ENCODE measurements at places on chromosomes 5 and 9.

DNA sequence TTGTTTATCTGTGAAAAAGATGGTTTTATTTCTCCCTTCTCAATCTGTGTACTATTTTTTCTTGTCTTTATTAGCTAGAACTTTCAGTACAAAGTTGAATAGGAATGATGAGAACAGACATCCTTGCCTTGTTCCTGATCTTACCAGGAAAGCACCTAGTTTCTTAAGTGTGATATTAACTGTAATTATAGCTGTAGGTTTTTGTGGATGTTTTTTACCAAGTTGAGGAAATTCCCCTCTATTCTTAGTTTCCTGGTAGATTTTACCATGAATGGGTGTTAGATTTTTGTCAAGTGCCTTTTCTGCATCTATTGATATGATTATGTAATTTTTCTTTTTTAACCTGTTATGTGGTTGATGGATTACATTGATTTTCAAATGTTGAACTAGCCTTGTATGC is 68.7 kb downstream of the KCNN2 start:
- DNase-seq, result no peak

DNA sequence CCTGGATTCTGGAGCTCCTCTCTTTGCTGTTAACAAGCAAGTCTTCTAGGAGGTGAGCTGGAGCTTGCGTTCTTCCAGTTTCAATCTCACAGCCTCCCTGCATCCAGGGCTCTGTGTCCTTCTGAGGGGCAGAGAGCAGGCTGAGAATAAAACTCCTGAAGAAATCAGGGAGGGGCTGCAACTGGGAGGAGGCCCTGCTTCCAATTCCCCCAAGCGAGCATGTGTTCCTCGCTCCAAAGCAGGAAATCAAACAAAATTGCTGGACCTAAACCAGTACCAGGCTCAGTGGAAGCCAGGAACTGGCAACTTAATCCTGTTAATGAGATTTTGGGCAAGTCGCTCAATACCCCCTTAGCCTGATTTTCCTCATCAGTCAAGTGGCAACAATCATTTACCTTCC is 181.8 kb downstream of the ASTN2 start:
- no peak for DNase-seq

GRCh38 chr5:87132696-87133095 is 135.0 kb upstream of the RASA1 start:
- DNase-seq, result no peak

- peak; percentile 30 for DNase-seq
Observed at GRCh38 chr5:141850244-141850768, 27.9 kb downstream of the PCDH1 start.

DNA sequence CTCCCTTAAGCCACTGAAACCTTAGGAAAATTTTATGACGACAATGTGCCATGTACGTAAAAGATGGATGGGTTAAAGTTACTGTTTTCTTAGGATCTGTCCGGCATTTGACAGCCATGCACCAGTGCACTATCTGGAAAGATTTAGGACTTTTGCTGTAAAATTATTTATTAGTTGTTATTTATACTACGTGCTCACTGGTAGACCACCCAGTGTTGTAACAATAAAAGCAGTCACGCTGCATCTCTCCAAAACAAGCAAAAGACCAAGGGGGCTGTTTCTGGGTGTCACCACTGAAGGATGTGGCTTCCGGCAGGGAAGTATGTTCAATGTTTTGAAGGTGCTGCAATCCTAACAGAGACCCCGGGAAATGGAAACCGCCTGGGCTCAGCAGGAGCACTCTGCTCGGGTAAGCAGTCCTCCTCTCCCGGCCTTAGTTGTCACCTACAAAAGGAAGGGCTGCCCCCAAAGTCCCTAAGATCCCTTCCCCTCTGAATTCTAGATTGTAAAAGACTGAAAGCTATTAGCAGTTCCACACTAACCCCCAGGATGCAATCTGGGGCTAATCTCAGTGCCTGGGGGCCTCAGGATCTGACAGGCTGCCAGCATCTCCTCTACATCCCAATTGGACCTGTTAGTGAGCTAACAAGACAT is 38.6 kb downstream of the SAXO1 start:
- DNase-seq, result no peak

DNA sequence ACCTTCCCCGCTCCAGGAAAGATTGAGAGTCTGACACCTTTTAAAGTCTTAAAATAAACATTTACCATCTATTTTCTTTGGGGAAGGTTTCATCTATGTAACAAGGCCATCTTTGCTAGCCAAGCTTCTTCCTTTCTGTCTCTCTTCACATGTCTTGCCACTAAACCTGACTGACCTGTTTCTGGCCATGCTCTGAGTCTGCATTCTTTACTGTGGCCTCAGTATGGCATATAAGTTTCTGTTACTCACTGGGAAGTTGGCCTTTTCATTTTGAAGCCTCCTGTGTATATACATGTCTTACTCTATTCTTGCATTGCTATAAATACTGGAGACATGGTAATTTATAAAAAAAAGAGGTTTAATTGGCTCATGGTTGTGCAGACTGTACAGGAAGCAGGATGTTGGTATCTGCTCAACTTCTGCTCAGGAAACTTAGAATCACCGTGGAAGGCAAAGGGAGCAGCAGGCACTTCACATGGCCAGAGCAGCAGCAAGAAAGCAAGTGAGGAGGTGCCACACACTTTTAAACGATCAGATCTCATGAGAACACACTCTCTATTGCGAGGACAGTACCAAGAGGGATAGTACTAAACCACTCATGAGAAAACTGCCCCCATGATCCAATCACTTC is 48.1 kb downstream of the KCNV2 start:
- no peak for DNase-seq

DNA sequence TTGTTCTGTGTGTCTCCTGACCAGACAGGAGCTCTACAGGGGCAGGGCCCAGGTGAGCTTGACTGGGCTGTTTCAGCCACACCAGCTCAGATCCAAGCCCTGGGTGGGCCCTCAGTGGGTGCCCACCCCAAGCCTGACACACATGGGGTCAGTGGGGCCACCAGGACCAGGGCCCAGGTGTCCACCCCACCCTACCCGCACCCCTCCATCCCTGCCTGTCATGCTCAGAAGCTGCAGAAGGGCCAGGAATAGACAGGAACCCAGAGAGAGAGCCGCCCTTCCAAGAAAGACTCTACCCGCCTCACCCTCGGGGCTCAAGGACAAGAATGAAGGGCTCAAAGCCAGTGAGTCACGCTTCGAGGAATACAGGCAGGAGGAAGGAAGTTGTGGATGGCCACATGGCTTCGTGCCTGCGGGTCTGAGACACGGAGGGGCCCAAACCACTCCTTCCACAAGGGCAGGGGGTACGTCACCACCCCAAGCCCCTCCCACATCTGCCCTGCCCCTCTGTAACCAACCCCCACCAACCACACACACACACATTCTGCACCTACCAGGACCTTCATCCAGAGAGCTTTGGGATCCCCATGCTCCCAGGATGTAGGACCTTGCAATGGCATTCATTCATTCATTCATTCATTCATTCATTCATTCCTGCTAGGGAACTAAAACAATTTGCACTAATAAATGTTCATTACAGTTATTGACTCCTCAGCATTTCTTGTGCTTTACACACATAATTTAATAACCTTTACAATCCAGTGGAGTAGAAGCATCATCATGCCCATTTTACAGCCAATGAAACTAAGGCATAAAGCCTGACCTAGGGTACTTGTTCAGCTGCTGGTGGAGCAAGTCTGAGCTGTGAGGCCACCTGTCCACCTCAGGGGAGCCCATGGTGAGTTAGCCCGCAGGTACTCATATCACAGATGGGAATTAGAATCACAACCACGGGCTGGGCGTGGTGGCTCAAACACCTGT is 55.9 kb upstream of the STXBP1 start:
- no peak for DNase-seq
